ENCODE measurements at places on chromosomes 4 and X.

GRCh38 chr4:15382669-15383273, 45.1 kb upstream of the C1QTNF7 start:
- no peak for DNase-seq

GRCh38 chr4:148425327-148426110, 16.7 kb downstream of the NR3C2 start:
- no peak for DNase-seq

- DNase-seq, result no peak
Observed at GRCh38 chr4:153023139-153023538, 87.0 kb downstream of the FHDC1 start.

DNA sequence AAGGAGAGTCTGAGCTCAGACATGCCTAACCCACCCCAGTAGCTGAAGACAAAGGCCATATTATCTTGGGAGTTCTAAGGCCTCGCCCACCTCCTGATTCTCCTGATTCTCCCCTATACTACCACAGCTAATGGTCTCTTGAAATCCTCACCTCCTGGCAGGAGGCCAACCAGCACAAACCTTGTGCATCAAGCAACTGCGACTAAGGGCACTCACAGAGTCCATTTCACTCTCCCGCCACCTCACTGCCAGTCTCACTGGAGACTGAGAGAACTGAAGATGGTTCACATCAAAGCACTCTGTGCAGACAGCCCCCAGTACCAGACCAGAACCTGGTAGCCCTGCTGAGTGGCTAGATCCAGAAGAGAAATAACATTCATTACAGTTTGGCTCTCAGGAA, 102.1 kb upstream of the KLF8 start:
- no peak for DNase-seq

- DNase-seq, result no peak
Observed at GRCh38 chrX:18890049-18890381, 93.9 kb downstream of the PHKA2 start.

DNA sequence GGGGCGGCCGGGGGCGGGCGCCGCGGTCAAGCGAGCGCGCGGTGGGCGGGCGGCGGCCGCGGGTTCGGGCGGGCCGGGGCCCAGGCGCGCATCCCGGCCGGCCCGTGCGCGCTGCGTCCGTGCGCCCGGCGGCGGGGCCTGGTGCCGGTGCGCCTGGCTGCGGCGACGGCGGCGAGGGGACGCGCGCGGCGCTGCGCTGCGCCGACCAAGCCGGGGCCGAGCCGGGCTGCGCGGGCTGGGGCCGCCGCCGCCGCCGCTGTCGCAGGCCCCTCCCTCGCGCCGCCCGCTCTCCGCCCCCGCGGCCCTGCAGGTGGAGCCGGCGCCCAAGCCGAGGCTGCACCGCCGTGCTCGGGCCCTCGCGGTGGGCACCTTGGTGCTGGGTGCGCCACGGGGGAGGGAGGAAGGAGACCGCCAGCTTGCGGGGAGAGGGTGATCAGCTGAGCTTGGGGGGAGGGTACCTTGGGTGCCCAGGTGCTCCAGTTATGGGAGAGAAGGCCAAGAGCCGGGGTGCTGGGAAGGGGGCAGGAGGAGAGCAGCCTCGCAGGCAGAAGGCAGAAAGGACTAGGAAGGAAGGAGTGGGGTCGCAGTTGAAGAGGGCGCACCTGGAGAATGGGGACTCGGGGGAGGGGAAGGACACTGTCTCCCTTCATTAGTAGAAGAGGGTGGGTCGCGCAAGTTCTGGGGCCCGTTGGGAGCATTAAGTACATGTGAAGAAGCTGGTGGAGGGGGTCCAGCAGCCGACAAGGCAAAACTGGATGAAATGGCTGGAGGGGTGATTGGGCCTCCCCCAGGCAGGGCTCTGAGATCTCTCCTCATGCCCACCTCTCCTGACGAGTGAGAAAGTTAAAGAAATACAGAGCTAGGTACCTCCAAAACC, at the start of gene PPP2R2C:
PPP2R2C (minus strand) TSS at position 228 of the 877 bp plus-strand sequence. CDS start 385 bp downstream, outside the sequence.
- no peak for DNase-seq

GRCh38 chrX:72054779-72055489, 76.8 kb downstream of the RTL5 start:
- no peak for DNase-seq

GRCh38 chr4:17981063-17981462, 40.5 kb downstream of the LCORL start:
- DNase-seq, result no peak

DNA sequence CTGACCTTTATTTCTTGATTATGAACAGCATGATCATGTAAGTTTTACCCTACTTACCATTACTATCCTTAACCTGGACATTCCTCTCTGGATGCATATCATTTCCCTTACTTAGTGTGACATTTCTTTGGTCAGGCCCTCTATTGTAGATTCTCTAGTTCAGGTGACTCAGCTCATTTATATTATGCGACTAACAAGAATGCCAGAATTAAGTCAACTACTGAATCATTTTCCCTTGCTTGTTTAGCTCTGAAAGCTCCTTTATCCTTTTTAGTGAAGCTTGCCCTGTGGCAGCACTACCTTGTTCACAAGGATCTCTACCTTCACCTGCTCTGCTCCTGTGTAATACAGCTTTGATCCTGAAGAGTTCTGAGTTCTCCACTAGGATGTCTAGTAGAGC, 15.1 kb upstream of the UGT2B17 start:
- DNase-seq, result no peak

- DNase-seq, result no peak
Observed at GRCh38 chr4:173449380-173449717, 50.4 kb upstream of the SCRG1 start.

DNA sequence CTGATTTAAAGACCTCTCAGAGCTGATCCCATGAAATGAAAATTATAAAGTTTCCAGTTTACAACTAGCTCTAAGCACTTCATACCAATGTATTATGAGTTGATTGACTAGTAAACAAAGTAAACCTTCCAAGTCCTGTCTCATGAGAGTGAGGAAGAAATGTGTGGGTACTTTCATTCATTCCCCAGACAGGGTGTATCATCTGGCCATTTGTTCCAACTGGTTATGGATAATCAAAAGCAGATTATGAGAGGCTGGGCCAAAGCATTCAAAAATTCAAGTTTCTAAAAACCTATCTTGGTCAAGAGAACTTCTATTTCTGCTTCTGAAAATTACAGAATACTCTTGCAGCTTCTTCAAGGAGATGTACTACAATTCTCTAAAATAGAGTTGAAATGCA, 193.3 kb upstream of the RASGEF1B start:
- no peak for DNase-seq

GRCh38 chr4:61044837-61045236, 155.3 kb upstream of the ADGRL3 start:
- no peak for DNase-seq

DNA sequence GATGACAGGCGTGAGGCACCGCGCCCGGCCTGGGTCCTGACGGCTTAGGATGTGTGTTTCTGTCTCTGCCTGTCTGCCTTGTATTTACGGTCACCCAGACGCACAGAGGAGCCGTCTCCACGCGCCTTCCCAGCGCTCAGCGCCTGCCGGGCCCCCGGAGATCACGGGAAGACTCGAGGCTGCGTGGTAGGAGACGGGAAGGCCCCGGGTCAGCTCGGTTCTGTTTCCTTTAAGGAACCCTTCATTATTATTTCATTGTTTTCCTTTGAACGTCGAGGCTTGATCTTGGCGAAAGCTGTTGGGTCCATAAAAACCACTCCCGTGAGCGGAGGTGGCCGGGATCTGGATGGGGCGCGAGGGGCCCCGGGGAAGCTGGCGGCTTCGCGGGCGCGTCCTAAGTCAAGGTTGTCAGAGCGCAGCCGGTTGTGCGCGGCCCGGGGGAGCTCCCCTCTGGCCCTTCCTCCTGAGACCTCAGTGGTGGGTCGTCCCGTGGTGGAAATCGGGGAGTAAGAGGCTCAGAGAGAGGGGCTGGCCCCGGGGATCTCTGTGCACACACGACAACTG, 1.3 kb downstream of the SHOX start:
- DNase-seq, result no peak

DNA sequence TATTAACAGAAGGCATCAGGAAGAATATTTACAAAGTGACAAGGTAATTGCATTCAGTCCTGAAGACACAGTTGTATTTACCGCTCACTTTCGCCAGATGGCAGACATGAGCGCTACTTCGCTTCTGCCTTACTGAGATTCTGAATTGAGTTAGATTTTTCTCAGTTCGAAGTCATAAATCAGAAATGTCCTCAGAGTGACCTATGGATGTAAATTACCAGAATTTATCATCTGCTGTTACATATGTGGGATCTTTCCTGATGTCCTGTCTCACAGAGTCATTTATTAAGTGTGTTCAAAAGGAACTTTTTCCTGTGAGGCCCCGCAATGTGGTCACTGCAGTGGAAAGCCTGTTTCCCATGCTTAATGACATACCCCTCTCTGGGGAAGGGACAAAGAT, 97.3 kb upstream of the DCLK2 start:
- DNase-seq, result no peak

- no peak for DNase-seq
Observed at GRCh38 chrX:68995386-68995779, 166.6 kb downstream of the EFNB1 start.

GRCh38 chrX:43958529-43958928, 14.7 kb downstream of the NDP start:
- DNase-seq, result peak; percentile 64

GRCh38 chrX:133746593-133746992, 238.8 kb downstream of the GPC3 start:
- no peak for DNase-seq

DNA sequence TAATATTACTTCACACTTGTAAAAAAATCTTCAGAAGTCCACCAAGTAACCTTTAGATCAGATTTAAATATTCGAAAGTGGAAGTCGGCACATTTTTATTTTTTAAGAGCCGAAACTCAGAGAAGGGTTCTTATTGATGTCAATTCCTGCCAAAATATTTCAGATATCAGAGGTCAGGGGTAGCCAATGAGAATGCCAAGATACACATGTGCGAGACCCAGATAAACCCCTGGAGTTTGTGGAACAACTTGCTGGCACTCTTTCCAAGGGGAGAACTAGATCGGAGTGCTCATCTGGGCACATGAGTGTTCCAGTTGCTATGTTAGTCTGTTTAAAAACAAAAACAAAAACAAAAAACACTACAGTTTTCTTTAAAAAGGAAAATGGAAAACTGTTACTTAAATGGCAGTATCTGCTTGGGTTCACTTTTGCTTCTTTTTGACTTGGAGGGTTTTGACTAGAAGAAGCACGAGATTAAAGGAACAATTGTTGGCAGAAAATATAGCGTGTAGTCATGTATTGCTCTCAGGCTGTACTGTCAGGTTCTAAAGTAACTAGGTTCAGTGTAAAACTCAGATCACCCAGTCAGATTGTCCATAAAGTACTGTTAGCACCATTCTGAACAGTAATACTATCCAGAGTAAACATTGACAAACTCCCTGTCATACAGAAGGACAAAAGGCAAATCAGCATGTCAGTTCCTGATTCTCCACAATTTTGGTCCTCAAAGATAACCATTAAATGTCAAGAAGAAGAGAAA, 188.0 kb upstream of the PACRGL start:
- peak; percentile 78 for DNase-seq

- DNase-seq, result no peak
Observed at GRCh38 chrX:47843363-47843762, 6.7 kb downstream of the ZNF81 start.

GRCh38 chr4:51918251-51918650, 75.3 kb downstream of the DCUN1D4 start:
- no peak for DNase-seq

DNA sequence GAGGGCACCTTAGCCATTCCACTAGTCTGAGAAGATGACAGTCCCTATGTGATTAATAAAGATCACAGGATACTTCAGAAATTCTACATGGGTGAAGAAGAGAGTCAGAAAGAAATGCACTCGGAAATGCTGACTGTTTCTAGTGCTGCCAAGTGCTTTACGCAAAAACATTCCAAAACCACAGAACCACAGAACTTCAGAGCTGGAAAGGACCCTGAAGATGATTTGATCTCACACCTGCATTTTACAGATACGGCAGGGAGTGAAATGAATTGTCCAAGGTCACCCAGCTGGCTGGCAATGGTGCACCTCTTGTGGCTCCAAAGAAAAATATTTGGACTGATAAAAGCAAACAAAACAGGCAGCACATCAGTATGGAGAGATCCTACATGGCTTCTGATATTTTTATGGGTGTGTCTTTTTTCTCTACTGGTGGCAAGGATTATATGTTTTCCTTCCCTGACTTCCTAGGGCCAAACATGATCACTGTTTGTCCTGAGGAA, 115.9 kb downstream of the MAML3 start:
- DNase-seq, result no peak

DNA sequence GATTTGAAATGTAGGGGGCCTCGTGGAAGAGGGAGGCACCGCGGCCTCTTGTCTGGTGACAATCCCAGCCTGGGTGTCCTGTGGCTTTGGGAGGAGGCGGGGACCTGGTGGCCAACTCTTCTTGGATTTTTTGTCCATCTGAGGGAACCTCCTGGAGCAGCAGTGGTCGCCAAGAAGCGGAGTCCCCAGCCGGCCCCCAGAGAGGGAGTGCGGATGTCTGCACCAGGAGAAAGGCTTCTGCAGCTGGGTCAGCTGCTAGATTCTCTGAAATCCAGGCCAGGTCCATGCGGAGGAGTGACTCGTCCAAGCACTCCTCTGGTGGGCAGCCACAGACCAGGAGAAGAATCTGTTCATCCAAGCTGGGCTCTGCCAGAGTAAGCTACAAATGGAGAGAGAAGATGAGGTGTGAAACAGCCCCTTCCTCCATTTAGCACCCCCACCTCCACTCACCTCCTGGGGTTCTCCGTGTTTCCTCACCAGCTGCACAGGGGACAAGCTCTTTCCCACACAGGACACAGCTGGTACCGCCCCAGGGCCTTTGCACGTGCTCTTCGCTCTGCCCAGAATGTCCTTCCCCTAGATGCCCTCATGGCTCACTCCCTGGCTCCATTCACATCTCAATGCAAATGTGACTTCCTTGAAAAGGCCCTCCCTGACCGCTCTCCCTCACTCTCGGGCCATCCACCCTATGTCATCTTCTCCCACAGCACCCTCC, 27.6 kb downstream of the C4orf50 start:
- DNase-seq, result no peak

- DNase-seq, result no peak
Observed at GRCh38 chr4:56433280-56433679, 2.1 kb downstream of the PPAT start.

DNA sequence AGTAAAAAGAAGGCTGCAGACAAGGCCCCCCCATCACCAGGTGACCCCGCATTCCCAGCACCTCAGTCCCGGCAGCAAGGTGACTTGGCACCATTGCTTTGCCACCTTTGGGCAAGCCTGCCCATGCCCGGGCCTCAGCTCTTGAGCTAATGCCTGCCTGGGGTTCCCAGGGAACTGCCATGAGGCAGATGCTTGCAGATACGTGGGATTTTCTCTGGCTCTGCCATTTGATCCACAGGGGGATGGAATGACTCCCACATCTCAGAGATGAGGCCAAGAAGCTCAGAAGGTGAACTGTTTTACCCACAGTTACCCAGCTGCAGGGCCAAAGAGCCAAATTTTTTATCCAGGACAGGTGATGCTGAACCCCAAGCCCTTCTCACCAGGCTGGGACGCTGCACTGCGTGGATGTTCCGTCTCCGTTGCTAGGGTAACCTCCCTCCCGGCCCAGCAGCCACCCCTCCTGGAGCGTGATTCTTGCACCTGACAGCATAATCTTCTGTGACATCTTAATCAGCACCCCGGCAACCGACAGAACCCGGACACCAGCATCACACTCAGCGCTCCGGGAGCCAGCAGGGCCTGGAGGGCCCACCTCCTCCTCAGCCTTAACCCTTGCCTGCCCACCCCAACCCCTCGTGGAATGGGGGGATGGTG, 15.7 kb upstream of the MSX1 start:
- DNase-seq, result no peak
